ENCODE measurements at places on chromosomes 2 and 18.

GRCh38 chr18:78920456-78921138, 59.0 kb upstream of the SALL3 start:
- DNase-seq: no peak

GRCh38 chr2:177239053-177239452, 25.5 kb downstream of the NFE2L2 start:
- no peak for DNase-seq

DNA sequence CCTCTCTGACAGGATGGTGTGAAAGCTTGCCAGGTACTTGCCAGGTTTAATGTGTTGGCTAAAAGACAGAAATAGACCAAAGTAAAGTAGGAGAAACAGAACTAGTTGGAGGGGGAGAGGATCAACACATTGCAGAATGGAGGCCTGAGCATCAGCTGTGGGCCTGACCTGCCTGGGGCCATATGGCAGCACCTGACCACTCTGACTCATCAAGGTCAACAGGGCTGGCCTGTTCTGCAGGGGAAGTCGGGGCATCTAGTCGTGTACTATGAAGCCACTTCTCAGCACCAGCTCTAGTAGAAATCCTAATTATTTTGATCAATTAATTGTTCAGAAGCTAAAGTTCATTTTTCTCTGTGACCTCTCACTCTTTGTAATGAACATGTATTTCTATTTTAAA, 35.8 kb upstream of the NOSTRIN start:
- no peak for DNase-seq

GRCh38 chr2:172775319-172775718, 39.7 kb downstream of the RAPGEF4 start:
- no peak for DNase-seq

GRCh38 chr2:236646441-236646840, 76.8 kb downstream of the ACKR3 start:
- no peak for DNase-seq

DNA sequence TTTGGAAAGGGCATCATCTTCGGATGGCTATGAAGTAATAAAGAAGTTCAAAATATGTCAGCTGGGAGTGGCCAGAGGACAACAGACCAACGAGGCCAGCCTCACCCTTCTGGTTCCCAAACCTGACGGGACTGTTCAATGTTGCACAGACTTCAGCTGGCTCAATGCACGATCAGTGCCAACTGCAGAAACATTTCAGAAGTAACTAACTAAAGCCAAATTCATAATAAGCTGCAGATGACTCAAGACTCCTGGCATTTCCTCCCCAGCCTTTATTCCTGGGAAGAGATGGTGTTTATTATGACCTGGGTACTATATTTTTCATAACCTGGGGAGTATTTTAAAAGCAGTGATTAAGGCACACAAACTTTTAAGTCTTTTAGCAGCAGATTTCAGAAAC, 3.8 kb upstream of the ATP6V1C2 start:
- no peak for DNase-seq

DNA sequence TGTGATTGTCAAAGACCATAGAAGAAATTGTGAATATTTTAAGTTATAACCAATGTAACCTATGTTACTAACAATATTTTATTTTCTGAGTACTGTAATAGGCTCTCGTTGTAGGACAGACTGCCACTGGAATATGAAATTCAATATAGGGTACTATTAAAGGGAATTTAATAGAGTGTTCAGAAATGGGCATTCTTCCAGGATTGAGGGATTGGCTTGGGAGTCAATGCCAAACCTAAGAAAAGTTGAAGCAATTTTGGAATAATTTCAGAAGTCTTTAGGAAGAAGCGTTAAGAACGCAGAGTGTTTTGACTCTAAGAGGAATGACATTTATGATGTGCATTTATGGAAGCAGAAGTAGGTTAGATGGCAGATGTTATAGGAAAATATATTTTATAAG, 79.0 kb downstream of the ACVR2A start:
- DNase-seq: no peak

GRCh38 chr2:183868153-183868552, 730.2 kb upstream of the ZNF804A start:
- no peak for DNase-seq

DNA sequence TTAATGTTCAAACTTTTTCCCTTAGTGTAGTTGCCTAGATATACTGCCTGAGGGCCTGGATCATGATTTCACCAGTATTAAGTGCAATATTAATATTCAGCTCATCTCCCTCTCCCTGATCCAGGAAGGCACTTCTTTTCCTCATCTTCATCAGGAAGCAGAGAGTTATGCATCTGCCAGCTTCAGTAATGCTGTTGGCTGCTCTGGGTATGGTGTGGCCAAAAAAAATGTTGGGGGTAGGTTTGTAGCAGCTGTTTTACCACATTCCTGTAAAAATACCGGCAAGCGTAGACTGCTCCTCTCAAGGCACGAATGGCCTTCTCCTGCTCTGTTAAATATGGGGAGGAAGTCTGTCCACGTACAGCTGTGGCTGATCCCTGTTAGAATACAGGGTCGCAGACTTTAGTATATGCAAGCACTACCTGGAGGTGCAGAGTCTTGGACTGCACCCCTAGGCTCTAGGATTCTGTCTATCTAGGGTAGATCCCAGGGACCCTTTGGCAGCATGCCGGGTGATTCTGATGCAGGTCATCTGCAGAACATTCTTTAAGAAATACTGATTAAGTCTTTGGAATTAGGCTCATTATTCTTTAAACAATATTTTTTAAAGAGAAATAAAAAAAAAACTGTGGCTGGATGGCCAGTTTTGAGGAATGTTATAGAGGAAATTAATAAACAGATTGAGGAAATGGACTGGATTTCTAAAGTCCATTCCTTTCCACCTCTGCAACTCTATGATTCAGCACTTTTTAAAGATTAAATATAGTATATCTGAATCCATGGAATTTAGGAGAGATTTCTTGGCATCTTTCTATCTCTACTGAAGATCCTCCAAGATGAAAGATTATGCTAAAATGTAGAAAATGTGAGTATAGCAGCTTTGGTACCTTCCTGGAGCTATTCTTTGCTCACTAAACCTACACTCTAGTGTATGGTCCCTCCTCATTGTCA, 21.0 kb upstream of the GLS start:
- DNase-seq: no peak

GRCh38 chr2:200650195-200650594, 64.4 kb downstream of the AOX1 start:
- no peak for DNase-seq

DNA sequence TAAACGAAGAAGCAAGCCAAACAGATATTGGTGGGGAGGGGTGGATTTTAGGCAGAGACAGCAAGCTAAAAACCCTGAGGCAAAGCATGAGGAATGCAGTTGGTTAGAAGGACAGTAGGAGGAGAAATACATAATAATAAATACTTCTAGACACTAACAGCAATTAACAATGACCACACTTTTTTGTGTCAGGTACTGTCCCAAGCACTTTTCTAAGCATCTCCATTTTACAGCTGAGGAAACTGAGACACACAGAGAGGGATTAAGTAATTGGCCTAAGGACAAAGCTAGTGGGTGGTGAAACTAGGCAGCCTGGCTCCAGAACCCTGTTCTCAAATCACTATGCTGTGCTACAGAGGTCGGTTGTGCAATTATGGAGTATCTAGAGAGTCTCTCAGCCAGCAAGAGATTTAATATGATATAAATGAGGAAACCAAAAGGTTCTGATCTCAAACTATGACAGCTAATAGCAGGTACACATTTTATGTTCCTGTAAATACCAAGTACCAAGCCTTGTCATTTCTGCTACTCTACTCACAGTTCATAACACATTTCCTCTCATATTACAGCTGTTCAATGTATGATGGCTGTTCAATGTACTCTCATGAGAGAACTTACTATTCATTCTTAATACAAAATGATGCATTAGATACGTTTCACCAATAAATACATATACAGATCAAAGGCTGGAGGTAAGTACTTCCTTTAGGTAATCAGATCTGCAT, 5.3 kb downstream of the MAP4K3 start:
- DNase-seq: peak; percentile 22

- DNase-seq: no peak
Measured at GRCh38 chr2:26335231-26335630, 10.7 kb upstream of the SELENOI start.

GRCh38 chr2:42930025-42930581, 137.7 kb upstream of the HAAO start:
- DNase-seq: no peak

DNA sequence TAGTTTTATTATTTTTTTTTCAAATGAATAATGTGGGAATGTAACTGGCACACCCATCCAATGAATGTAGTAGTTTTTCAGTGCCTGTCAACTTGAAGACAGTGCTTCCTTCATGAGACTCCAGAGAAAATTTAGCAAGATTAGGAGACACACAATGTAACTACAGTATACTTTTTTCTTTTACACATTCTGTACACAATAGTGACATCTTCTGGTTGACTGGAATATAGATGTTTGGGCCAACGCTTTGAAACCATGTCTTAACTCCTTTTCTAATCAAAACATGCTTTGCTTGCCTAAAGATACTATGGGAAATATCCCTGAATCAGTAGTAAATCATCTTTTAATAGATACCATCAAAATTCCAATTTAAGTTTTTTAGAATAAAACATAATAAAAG, 229.5 kb upstream of the ZC3H15 start:
- DNase-seq: no peak

- no peak for DNase-seq
Measured at GRCh38 chr2:213959589-213959988, 451.3 kb upstream of the VWC2L start.

GRCh38 chr2:27407798-27408491, 1.4 kb downstream of the PPM1G start:
- DNase-seq: no peak

- no peak for DNase-seq
Measured at GRCh38 chr2:37610638-37611289, 60.7 kb downstream of the CDC42EP3 start.

DNA sequence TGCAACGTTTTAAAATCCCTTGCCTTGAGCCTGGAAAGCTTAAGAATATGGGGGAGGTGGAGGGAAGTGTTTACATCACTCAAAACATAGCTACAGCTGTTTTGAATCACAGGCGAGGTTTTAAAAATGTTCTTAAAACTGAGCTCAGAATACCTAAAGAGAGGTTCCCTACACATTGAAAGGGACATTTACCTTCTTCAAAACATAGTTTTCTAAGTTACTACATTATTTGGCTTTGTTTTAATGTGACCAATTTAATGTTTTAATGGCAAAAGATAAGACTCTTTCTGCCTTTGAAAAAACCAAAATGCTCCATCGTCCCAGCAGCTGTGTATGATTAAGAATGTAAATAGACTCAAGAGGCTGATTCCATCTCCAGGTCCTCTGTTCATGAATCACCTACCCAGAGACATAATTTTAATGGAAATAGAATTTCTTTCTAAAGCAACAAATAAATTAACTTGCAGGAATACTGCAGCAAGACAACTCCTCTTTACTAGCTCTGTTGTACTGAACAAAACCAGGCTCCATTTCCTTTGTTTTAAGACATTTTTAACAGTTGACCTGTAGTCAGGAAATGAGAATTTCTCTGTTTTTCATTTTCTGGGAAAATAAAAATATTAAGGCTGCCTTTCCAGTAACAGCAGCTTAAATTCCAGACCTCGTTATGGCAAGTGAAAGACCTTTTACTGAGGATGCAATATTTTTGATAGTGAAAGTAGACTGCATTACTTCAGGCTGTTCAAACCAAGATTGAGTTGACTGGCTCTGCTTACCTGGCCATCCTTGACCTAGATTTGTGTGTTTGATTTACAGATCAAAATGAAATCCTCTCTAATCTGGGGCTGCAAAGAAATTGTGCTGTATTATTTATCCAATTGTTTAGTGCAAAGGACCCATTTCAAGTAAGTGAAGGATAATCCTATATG, 33.7 kb upstream of the WDR75 start:
- no peak for DNase-seq

DNA sequence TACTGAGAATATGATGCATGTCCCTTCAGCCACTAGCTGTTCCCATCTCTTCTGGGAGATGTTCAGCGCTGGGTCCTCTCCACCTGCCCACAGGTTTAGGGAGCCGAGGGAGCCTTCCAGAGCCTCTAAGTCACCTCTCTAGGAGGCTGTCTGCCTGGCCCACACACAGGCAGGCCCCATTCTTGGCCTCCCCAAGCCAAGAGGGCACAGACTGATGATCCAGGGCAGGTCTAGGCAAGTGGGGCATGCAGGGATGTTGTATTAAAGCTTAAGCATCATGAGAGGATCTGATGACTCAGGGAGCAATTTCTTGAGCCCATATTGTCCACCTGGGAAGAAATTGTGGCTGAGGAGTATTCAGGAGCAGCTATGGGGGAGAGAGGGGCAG, 19.9 kb downstream of the TMSB10 start:
- no peak for DNase-seq

DNA sequence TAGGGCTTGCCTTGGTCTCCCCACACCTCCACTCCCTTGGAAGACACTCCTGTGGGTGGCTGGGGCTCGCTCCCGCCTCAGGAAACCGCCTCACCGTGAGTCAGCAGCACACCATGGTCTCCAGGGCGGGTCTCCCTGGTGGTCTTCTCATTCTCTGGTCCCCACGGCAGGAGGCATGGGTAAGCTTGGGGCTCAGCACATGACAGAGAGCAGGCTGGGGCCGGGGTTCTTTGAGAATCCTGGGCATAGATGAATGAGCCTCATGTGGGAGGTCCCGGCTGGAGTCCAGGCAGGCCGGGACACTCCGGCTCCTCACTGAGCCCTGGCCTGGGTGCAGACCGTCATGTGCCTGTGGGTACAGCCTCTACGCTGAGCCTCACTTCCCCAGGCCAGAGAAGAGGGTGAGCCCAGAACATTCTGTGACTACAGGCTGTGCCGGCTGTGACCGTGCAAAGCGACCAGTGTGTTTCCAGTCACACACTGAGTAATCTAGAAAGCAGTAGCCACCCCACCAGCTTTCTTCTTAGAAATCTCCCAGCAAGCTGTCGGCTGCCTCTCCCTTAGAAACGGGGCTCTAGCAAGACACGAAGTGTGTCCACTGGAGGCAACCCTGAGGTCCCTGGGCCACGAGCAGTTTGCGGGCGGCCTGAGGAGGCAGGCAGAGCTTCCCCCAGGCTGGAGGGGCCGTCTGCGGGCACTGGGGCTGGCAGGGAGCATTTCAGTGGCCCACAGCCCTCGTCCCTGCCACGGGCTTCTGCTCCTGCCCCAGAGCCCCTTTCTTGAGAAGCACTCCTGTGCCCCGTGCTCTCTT, 93.1 kb downstream of the RHOB start:
- DNase-seq: no peak

DNA sequence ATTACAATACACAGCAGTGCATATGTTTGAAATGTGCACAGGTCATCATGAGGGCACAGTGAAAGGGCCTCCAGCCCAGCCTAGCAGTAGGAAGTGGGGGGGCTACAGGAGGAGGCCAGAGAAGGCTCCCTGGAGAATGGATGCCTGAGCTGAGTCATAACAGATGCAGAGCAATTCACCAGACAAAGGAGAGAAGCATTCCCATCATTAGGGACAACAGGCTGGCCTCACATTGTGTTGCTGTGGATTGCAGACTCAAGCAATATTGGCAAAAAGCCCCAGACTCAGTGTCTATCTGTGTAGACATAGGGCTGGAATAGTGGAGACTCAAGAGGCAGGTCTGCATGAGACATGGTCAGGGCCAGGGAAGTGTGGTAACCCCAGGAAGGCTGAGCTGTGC, 329.9 kb downstream of the DLGAP1 start:
- no peak for DNase-seq
